Central memory CD4-positive, alpha-beta T cell (primary cell): ENCODE measurements at places on chromosomes 12 and 14.

DNA sequence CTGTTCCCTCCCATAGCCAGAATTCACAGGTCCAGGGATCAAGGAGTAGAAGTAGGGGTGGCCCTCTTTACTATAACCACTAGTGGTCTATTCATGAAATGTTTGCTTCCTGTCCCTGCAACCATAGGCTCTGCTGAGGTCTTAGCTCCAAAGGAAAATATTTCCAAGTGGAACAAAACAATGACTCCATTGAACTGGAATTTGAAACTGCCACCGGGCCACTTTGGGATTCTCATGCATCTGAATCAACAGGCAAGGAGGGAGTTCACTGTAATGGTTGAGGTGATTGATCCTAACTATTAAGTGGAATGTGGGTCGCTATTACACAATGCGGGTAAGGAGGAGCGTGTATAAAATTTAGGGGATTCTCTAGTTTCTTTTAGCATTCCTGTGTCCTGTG, 197.0 kb downstream of the ETNK1 start:
- no peak for DNase-seq

GRCh38 chr12:108564724-108565123, 2.3 kb downstream of the ISCU start:
- DNase-seq = no peak

- DNase-seq = no peak
These were observed 116.4 kb downstream of the SLC38A1 start for GRCh38 chr12:46152456-46152855.

GRCh38 chr14:65371784-65372183, 40.7 kb upstream of the FUT8 start:
- no peak for DNase-seq

DNA sequence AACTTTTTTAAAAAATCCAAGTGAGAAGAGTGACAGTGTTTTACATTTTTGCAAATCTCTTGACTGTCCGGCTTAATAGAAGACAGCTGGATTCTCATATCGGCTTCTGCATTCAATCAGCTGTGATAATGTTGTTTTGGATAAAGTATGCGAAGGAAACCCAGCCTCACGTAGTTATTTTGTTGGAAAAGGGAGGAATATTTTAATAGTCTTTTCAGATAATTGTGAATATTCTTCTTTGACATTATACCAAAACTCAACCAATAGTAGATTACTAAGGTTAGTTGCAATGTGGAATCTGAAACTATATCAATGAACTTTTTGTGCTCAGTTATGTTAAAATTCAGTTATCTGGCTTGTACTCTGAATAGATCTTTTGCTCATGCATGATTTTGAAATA, 276.5 kb downstream of the ZFP36L1 start:
- no peak for DNase-seq

- DNase-seq = no peak
These were observed 16.0 kb downstream of the PLD4 start for GRCh38 chr14:104940526-104941150.

DNA sequence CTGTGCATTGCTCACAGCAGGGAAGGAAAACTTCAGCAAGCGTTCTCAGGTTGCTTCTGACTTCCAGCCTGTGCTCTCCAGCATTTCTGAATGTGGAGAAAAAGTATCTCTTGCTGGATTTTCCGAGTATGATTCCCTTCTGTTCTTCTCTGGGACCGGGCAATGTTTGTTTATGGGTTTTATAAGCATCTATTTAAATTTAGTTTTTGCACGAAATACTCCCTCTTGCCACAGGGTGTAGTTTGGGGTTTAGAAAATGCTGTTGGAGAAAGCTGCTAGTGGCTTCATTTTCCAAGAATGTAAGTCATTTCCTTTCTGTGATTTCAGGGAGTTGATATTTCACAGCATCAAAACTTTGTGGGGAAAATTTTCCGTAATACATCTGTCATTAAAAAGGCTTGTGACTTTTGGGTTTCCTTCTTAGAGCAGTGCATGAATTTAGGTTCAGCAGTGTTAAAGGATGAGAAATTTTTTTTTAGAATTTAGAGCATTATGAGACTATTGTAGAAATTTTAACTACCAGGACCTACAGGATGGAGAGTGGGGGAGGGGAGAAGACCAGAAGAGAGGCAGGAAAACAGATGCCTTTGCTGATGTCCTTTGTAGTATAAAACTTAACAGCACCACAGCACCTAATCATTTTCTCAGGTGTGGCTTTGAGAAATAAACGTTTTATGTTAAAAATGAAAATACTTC, 1.5 kb downstream of the FRMD6 start:
- DNase-seq = no peak

- DNase-seq = no peak
These were observed 89.9 kb downstream of the BORCS5 start for GRCh38 chr12:12446786-12447185.

DNA sequence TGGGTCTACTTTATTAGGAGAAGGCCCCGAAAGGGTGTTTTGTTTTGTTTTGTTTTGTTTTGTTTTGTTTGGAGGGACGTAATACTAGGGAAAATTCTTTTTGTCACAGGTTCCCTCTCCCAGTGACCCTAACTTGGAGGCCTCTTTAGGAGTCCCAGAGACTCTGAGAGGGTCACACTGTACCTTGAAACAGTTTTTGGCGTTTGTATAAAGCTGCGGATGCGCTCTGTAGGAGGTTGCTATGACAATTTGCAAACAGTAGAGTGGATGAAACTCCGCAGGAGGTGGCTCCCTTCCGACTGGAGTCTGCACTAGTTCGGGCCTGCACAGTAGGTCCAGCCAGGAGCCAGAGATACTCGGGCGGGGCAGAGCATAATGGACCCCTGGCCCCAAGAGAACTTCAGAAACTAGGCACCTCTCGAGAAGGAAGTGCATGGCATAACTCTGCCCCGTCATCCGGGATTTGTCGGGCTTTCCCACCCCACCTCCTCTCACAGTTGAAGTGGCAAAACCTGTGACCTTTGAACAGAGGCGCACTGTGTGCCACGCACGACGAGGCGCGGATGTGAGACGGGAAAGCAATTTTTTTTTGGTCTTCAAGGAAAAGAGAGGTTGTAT, 1.3 kb upstream of the DYRK2 start:
- no peak for DNase-seq

GRCh38 chr12:109458771-109459208, 18.3 kb downstream of the KCTD10 start:
- DNase-seq = no peak

DNA sequence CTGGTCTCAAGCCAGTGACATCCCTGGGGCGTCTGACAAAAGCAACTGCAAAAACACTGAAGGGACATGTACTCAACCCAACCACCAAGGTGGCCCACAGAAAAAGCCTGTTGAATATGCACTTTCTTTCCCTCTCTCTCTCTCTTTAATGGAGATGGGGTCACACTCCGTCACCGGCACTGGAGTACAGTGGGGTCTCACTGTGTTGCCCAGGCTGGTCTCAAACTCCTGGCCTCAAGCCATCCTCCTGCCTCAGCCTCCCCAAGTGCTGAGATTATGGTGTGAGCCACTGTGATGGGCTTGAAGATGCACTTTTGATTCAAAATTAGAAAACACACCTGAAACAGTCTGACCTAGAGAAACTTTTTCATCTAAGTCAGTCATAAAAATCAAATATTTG, 7.2 kb upstream of the CD27 start:
- no peak for DNase-seq

- no peak for DNase-seq
These were observed 3.9 kb upstream of the RARG start for GRCh38 chr12:53235742-53236442.

GRCh38 chr14:90759370-90760077, 56.7 kb downstream of the TTC7B start:
- no peak for DNase-seq

- no peak for DNase-seq
These were observed 75.1 kb downstream of the GLT1D1 start for GRCh38 chr12:128928361-128928760.

GRCh38 chr12:116609319-116610114, 50.3 kb downstream of the MAP1LC3B2 start:
- no peak for DNase-seq

DNA sequence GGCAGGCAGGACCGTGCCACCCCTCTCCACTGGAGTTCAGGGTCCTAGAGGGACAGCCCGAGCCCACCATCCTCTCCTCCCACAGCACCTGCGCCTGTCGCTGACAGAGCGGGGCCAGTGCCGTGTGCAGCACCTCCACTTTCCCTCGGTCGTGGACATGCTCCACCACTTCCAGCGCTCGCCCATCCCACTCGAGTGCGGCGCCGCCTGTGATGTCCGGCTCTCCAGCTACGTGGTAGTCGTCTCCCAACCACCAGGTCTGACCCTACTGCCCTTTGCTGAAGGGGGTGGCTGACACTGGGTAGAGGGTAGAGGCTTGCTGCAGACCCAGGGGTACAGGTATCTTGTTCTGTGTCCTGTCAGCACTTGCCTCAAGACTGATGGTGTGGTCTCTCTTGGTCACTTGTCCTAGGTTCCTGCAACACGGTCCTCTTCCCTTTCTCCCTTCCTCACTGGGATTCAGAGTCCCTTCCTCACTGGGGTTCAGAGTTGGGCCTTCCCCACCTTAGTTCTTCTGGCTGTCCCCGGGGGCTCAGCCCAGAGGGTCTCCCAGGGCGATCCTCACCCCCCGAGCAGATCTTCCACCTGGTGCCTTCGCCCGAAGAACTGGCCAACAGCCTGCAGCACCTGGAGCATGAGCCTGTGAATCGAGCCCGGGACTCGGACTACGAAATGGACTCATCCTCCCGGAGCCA, 42.0 kb downstream of the SH2B3 start:
- DNase-seq = no peak

DNA sequence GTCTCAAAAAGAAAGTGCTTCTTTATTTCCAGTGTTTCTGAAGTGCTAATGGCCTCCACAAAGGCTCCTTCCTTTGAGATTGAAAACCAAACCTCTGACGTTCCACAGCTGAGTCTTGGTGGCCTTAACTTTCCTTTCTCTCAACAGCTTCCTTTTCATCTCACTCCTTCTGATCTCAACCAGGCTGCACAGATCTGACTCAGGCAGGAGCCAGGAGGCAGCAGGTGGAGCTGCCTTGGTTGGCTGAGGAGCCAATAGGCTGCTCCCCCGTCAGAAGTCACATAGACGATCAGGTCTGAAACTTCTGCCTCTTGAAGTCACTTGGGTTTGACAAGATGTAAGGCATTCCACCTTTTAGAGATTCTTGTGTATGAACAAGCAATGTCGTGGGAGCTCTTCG, 9.1 kb upstream of the KCNA5 start:
- DNase-seq = no peak

- no peak for DNase-seq
These were observed 73.9 kb downstream of the PPP1R36 start for GRCh38 chr14:64623554-64624165.
